ENCODE measurements at places on chromosomes 2 and 18.

- no peak for DNase-seq
Observed at GRCh38 chr2:125398738-125399524, 1257.0 kb upstream of the GYPC start.

- DNase-seq = peak; percentile 7
Observed at GRCh38 chr18:37334631-37335408, 230.8 kb downstream of the CELF4 start.

DNA sequence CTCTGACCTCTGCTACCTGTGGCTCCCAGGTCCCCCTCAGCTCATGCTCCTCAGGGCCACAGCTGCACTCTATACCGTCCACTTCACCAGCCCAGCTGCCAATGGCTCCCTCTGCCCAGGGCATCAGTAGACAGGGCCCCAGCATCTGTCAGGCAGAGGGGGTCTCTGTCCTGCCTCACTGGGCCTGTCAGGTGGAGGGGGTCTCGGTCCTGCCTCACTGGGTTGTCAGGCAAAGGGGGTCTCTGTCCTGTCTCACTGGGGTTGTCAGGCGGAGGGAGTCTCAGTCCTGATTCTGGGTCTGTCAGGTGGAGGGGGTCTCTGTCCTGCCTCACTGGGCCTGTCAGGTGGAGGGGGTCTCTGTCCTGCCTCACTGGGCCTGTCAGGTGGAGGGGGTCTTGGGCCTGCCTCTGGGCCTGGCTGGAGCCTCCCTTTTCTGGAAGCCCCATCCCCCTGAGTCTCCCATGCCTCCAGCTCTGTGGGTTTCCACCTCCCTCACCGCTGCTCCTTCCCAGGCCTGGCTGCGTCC, 19.9 kb downstream of the SNORC start:
- no peak for DNase-seq

- DNase-seq = no peak
Observed at GRCh38 chr2:11123001-11123809, 32.1 kb upstream of the SLC66A3 start.

GRCh38 chr2:239671916-239672849, 271.4 kb upstream of the HDAC4 start:
- no peak for DNase-seq

DNA sequence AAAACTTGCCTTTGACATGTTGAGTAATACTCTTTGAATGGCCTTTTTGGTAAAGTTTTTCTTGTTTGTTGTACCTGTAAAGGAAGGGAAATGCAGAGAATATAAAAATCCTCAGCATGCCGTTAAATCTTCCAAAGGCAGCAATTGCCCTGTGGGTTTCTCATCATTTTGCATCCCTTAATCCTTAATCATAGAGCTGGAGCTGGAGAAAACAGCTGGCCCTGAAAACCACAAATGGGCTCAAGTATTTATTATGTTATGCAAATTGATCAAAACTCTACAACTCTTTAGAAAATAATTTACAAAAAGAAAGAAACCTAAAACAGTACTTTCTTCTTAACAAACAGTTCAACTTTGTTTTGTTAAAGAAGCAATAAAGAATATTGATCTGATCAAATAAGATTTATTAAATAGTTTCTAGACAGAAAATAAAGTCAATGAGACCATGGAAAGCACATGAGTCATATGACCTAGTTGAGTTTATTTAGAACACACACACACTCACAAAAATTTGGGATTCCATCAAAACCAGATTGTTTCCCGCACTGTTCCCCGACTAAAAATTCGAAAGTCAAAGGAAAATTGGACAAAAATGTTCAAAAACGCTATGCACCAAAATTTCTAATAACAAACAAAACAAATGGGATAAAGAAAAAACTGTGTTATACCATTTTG, 309.0 kb downstream of the GULP1 start:
- no peak for DNase-seq

- no peak for DNase-seq
Observed at GRCh38 chr2:37549598-37549997, 121.8 kb downstream of the CDC42EP3 start.

- DNase-seq = peak; percentile 23
Observed at GRCh38 chr2:61291851-61292575, 130.0 kb downstream of the C2orf74 start.

- DNase-seq = no peak
Observed at GRCh38 chr2:4094743-4095142, 391.4 kb downstream of the DCDC2C start.

DNA sequence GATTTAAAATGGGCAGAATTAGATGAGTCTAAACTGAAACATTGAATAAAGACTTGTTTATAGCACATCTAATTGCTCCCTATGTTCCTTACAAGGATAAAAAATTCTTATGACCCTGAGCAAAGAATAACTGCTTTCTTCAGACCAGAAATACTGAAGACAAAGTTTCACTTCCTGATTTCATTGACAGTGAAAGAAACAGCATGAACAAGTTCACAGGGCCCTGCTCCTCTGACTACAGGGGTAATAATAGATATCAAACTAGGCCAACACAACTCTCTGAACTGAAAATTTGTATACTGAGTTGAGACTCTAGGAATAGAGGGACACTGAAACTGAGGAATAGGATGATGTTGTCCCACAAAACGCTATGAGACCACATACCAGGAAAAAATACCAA, 1383.3 kb upstream of the CDH2 start:
- no peak for DNase-seq

GRCh38 chr2:147642765-147643164, 202.1 kb upstream of the ACVR2A start:
- no peak for DNase-seq

- no peak for DNase-seq
Observed at GRCh38 chr2:26792720-26793119, 6.9 kb downstream of the CENPA start.

DNA sequence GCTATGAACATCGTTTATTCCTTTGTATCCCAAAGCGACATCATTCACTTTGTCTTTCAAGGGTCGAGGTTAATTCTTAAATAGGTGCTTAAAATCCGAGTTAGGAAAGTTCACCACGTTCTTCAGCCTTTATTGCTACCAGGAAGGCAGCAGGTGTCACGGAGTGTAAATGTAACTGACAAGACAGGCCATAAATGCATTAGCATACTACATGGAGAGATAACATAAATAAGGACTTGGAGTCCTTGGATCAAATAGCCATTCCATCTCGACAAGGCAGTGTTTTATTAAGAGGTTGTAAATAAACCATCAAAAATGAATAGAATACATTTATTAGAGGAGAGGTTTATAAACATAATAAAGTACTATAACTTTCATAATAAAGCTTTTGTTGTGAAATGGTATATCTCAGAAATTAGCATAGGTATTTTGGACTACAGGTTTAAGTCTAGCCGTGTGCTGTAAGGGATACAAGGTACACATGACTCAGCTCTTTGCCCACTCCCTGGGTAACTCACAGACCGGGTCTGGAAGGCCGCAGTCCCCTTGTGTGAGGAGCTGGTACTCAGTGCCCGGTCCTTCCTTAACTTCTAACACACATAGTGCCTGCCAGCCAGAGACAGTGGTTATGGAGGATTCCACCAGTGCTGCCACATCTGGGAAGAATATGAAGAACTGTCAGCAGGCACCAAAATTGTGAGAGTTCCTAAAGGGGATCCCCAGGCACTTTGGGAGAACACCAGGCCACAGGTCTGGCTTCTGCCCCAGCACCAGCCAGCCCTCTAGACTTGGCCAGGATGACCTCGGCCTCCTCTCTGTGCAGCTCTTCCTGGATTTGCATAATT, 29.4 kb downstream of the CAPN13 start:
- DNase-seq = no peak

DNA sequence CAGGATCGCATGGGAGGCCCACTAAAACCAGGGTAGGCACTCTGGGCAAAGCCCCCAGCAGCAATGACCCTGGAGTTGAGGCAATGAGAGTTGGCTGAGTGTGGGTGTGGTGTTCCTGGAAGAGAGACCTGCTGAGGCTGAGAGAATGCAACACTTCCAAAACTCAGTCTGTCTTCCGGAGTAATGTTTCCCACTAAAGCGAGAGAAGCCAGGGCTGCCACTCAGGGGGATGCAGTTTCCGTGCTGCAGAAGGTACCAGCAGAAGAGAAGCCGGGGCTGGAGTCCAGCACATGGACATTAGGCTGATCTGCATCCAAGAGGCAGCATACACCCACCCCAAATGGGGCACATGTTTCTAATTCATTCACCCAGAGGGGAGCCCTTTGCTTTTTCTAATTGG, 127.2 kb upstream of the ARHGAP28 start:
- DNase-seq = no peak

GRCh38 chr18:40692871-40693270, 1262.2 kb upstream of the PIK3C3 start:
- DNase-seq = no peak

DNA sequence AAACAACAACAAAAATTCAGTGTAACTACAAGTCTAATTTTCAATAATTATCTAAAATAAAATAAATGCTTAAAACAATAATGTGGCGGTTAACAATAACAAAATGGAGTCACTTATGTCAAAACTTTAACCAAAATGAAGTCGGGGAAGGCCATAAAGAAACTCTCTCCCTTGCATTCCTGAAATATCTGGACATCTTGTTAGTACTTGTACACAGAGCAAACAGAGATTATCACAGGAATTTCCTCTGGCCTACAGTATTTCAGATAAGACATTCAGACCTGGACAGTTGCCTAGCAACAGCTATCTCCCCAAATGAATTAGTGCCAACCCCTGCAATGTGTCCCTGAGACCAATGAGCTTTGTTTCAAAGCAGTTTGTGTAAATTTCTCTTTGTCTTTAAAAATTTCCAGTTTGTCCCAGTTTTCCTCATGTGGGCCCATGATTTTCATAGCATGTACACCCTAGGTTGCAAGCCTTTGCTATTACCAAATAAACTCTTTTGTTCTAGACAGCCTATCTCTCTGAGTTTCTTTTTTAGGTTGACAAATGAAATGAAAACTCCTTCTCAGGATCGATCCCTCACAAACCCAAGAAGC, 68.6 kb downstream of the EXOC6B start:
- no peak for DNase-seq

DNA sequence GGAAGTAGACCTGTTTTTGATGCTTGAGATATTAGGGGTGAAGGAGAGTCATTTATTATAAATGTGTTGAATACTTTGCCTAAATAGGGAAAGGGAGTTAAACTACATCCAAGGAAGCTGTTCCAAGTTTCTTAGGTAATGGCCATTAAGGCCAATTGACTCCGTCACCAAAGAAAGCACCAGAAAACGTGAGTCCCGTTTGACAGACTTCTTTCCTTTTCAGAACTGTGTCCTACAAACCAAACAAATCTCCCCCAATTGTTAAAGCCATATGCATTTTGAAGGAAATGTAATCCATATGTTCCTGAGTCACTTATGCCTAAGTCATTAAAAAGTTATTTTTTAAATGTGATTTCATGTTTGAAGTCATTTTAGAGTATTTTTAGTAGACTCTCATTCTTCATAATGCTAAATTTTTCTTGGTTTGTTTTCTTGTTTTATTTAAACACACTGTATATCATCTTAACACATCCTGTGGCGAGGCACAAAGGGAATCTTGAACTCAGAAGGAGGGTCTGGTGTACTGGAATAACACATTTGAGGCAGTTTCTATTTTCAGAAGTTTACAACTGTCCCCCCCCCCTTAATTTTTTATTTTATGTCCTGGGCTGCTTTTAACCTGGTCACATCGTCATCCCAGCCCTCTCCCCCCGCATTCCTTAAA, 133.7 kb downstream of the RHBDD1 start:
- DNase-seq = no peak

GRCh38 chr2:57891086-57891712, 155.4 kb upstream of the VRK2 start:
- no peak for DNase-seq

- no peak for DNase-seq
Observed at GRCh38 chr2:54773838-54774237, 50.4 kb downstream of the EML6 start.

GRCh38 chr2:60371681-60372080, 181.8 kb downstream of the BCL11A start:
- no peak for DNase-seq

GRCh38 chr18:21387886-21388285, 145.9 kb downstream of the GREB1L start:
- DNase-seq = no peak

- no peak for DNase-seq
Observed at GRCh38 chr2:42961385-42961811, 169.0 kb upstream of the HAAO start.
